ENCODE measurements at places on chromosomes 16 and 17.
A peak's percentile ranks its signal among the peaks of the same experiment; 100 is the strongest.

DNA sequence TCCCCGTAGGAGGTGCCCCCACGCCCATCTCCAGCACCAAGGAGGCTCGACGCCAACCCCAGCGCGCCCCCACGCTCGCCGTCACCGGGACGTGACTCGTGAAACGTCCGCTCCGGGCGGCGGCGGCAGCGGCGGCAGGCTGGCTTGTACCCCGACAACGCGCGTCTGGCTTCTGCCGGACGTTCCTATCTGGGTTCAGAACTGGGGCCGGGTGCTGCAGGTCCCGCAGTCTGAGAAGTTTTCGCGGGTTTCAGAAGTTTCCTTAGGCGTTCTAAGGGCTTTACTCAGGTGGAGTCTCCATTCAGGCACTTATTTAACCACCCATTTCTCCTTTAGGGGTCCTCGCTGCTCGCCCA is 672 bp upstream of the ALKBH5 start:
- peak; percentile 94 for DNase-seq

DNA sequence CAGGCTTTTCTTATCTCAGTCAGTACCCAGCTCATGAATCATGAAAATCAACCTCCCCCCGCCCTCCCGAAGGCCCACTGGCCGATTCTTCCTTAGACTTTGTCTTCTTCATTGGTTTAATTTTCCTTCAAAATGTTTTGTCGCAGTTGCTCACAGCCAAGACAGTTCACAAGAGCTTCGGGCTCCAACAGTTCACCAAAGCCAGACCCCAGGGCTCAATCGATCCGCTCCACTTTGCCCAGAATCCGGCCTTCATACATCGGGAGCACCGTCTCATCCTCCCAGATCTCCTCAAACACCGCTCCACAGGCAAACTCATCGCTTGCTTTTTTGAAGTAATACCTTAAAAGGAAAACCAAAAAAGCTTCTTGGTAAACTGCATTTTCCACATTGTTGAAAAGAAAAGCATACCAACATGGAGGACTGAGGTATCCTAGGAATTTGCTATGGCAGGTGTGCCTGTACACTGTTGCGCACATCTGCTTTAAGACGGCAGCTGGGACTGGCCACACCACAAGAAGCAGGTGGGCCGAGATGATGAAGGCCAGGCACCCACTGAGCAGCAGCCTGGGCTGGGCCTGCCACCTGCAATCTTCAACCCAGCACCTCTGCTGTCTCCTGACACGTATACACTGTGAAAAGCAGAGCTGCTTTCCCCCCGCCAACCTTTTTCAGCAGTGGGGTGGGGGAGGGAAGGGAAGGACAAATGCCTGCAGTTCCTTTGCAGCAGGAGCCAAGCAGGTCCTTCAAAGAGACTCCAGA is 31.5 kb downstream of the AXIN2 start:
- DNase-seq: no peak

DNA sequence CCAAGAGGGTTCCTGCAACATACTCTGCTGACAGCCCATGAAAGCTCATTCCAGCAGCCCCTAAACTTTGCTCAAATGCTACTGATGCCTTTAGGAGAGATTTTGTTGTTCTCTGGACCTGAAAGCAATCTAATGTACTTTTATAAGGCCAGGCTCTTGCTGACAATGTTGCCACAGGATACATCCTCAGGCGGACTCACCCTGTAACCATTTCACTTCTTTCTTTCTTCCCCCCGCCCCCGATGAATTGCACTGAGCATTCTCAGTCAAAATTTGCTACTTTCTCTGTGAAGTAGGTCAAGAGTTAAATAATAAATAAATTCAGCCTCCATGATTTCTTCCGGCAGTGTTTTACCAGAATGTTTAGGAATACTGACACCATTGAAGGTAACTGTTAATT is 1.5 kb downstream of the GAS7 start:
- DNase-seq: peak; percentile 55

GRCh38 chr16:26133416-26134093 is 441.8 kb downstream of the HS3ST4 start:
- DNase-seq: no peak

DNA sequence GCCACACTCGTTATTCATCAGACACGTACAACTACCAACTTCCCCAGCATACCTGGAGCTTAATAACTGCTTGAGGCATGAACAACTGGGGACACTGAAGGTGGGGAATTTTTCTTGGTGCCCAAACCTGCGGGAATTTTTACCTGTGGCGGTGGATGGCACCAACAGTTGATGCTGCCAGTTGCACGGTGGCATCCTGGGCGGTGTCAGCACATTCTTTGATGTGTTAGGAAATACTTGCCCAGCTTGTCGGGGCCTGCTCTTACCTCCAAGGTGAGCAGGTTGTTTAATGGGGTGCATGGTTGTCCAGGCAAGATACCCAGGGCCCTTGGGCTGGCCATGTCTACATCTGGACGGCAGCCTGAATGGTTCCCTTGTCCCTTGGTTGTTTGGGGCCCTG is 79.6 kb downstream of the CRISPLD2 start:
- no peak for DNase-seq

DNA sequence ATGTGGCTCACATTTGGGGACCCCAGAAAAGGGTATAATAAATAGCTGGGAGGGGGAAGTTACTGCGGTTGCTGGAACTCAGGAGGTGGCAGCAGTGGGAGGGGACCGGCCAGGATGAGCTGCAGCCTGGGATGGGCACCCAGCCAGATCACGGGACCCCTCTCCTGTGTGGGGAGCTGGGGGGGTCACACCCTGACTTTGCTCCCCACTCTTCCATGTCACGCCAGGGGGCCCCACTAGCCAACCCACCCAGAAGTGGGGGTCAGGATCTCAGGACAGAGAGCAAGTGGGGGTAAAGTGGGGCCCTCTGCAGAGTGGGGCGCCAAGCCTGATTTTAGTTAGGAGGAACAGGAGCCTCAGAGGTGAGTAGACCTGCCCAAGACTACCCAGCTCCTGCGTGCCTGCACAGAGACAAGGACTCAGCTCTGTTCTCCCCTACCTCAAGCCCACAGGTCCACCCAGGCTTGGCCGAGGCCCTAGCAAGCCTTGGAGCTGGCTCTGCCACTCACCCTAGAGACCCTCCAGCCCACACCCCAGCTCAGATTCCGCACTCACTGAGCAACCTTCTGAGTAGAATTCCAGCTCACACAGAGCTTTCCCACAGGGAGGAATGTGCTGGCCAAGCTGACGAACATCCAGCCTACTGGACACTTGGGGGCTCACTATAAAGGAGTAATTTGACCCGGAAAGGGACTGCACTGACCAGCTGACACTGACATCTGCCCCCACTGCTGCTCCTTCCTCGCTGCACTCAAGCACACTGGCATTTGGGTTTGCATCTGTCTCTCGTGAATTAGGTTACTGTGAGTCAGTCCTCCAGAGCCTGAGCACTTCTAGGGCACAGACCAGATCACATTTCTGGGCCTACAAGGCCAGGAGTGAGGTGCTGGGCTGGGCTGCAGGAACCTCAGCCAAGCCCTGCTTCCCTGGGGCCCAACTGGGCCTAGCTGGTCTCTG is 310.1 kb downstream of the C16orf95 start:
- DNase-seq: no peak

DNA sequence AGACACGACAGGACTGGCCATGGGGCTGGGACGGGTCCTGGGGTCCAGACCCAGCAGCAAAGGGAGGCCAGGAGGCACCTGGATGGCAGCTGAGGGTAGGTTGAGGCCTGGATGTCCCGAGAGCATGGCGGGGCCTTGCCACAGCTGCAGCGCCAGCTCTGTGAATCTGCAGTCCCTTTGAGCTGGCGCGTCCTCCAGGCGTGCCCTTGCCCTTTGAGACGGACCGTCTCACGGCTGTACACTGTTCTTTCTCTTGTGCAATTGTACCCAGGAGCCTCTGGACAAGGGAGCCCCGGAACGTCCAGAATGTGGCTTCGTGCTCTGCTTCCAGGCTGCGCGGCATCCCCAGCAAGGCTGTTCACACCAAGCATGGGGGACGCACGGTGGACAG is 69.5 kb upstream of the CIBAR2 start:
- DNase-seq: no peak

GRCh38 chr17:83203073-83203471 is 123.7 kb downstream of the METRNL start:
- DNase-seq: peak; percentile 99

DNA sequence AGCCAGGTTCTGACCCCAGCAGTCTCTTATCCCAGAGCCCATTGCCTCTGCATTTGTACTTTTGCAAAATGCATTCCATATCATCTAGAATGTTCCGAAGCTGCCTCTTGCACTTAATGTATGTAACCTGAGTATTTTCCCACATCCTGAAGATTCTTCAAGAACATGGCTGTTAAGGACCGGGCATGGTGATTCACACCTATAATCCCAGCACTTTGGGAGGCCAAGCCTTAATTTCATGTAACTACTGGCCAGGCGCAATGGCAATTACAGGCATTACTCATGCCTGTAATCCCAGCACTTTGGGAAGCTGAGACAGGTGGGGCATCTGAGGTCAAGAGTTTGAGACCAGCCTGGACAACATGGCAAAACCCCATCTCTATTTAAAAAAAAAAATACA is 31.7 kb upstream of the GAN start:
- DNase-seq: no peak

GRCh38 chr17:80445726-80446110 is 30.7 kb downstream of the NPTX1 start:
- DNase-seq: no peak

DNA sequence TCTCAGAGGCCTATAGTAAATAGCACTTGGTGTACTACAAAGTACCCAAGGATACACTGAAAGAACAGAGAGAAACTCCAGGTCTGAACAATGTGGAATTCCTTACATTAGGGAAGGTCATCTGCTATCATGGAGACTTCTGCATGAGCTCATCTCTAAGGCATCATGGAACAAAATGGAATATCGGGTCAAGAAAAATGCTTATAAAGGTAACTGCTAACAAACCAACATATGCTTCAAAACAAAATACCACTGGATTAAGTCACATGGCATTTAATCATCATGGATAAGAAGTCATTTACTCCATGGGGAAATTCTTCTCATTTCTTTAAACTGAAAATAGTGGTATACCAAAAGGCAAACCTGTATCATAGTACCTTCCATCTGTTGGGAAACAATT is 34.2 kb downstream of the TXNDC11 start:
- peak; percentile 42 for DNase-seq

DNA sequence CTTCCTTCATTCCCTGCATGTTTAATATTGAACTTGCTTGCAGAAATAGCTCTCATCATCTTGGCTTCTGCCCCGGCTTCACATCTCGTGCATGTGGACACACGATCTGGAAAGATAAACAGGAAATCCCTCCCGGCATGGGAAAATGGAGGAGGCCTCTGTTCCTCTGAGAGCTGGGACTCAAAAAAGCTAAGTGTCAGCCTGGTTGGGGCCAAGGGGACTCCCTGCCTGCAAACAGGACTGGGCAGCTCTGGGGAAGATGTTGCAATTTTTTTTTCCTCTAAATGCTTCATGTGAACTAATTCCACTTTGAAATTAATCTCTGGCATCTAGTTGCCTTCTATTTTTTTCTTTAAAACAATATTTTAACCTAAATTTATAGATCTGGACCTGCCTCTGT is 24.8 kb downstream of the ITPRIPL2 start:
- peak; percentile 76 for DNase-seq

DNA sequence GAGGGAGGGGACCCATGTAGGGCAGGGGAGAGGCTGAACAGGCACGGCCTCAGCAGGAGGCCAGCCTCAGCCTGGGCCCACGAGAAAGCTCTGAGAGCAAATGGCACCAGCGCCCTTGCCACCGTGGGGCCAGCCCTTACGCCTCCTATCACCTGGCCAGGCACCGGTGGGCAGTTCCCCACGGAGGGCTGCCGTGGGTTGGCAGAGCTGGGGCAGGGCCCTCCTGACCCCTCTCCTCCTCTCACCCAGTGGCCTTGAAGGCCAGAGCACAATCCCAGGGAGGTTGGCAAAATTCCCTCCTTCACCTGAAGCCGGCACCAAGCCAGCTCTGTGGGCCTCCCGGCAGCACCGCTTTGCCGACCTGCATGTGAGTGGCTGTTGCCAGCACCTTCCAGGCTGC is 53.1 kb upstream of the ENPP7 start:
- no peak for DNase-seq

GRCh38 chr16:24984101-24984500 is 31.1 kb downstream of the ARHGAP17 start:
- DNase-seq: no peak

DNA sequence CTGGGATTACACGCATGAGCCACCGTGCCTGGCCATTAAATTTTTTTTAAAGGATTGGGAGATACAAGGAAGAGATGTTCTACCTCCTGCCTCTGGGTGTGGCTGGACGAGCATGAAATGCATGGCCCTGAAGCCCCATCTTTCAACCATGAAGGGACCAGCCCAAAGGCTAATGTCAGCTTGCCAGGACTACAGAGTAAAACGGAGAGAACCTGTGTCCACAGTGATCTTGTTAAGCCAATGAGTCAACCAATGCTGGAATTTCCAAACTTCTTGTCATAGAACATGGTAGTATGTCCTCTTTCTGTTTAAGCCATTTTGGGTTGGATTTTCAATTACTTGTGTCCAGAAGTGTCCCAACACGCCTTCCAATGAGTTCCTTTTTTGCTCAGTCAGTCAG is 71.3 kb downstream of the RTN4RL1 start:
- DNase-seq: peak; percentile 32

DNA sequence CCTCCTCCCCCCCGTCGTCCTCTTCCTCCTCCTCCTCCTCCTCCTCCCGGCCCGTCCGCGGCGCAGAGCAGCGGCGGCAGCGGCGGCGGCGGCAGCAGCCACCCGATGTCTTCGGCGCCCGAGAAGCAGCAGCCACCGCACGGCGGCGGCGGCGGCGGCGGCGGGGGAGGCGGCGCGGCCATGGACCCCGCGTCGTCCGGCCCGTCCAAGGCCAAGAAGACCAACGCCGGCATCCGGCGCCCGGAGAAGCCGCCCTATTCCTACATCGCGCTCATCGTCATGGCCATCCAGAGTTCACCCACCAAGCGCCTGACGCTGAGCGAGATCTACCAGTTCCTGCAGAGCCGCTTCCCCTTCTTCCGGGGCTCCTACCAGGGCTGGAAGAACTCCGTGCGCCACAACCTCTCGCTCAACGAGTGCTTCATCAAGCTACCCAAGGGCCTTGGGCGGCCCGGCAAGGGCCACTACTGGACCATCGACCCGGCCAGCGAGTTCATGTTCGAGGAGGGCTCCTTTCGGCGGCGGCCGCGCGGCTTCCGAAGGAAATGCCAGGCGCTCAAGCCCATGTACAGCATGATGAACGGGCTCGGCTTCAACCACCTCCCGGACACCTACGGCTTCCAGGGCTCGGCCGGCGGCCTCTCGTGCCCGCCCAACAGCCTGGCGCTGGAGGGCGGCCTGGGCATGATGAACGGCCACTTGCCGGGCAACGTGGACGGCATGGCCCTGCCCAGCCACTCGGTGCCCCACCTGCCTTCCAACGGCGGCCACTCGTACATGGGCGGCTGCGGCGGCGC is at the start of gene FOXF1:
Gene FOXF1 (plus strand): TSS at position 63 of the 797 bp plus-strand sequence. CDS start 43 bp downstream, at position 106.
- peak; percentile 70 for DNase-seq

GRCh38 chr17:4764595-4764994 is 7.1 kb upstream of the TM4SF5 start:
- no peak for DNase-seq

- DNase-seq: peak; percentile 85
These were observed 62.1 kb downstream of the RMI2 start for GRCh38 chr16:11407047-11407982.

GRCh38 chr16:85151603-85152413 is 39.5 kb upstream of the CIBAR2 start:
- peak; percentile 86 for DNase-seq

- DNase-seq: peak; percentile 90
These were observed 1.1 kb upstream of the AKTIP start for GRCh38 chr16:53503991-53504663.
